ENCODE measurements at places on chromosomes 4 and X. TPM values are rescaled to one million over a fixed set of nuclear protein-coding genes. Genes with fewer than 3 reads are reported as not detected.

GRCh38 chrX:48883729-48884128 lies 13.8 kb downstream of the TIMM17B start:
- DNase-seq = no peak

DNA sequence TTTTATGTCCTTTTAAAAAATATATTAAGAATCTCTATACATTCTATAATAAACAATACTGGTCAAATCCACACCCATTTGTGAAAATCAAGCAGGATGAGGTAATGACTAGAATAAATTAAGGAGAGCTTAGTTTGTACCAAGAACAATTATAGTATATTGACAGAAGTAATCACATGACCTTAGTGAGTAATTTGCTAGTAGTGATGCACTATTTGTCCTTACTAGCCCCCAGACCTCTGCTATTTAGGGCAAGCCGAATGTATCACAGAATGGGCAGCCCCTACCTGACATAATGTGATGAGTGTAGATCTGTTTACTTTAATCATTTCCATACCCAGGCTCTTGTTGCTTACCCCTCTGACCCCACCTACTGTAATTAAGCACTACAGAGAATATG lies 15.8 kb downstream of the ATP1B4 start:
- no peak for DNase-seq

GRCh38 chr4:71239365-71239764 lies 99.5 kb upstream of the SLC4A4 start:
- DNase-seq = no peak

DNA sequence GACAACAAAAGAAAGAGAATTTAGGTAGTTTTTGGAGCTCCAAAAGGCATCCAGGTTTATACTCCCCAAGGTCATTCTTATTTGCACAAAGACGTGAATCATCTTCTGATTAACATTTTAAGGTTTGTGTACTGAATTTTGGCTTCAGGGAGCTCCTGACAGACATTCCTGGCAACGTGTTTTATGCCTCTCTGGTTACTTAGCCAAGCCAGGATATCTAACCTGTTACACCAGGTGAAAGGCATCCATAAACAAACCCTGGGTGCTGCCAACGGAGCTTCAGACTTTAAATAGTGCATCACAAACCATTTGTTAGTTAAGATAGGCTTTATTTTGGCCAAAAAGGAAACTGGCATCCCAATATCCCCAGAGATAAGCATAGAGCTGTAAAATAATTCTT lies 997.3 kb downstream of the ARAP2 start:
- DNase-seq = no peak

DNA sequence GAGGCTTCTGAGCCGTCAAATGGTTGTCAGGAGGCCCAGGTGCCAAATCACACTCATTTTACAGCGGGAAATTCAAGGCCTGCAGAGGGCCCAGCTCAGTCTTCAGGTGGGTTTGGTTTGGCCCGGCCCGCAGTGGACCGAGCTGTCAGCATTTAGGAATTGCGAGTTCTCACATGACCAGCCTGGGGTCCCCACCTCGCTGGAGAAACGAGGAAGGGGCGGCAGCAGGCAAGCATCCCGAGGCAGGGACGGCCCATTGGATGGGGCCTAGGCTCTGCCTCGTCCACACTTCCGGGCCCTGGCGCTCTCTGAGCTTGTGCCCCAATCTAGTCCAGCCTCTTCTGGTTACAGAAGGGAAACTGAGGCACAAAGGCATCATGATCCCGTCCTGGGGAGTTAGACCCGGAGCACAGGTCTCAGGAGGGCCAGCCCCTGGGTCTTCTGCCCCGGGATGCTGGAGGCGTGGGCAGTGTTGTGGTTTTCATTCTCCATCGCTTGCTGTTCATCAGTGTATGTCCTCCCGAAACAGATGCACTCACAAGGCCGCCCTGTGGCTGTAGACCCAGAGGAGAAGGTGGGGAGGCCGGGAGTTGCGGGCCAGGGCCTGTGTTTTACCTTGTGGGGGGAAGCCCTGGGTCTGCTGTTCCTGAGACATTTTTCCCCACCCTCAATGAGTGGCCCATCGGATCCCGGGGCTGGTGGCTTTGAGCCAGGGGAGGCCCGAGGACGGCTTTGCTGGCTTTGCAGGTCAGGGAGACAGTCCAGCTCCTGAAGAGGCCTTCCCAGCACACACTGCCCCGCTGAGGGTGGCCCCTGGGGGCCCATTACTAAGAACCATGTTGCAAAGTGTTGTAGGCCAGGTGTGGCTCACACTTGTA lies 8.9 kb downstream of the PSAPL1 start:
- DNase-seq = no peak

GRCh38 chr4:8015512-8015911 lies 75.9 kb upstream of the AFAP1 start:
- DNase-seq = no peak

- no peak for DNase-seq
Measured at GRCh38 chr4:24426557-24426956, 157.8 kb downstream of the DHX15 start.

- peak; percentile 84 for DNase-seq
Measured at GRCh38 chrX:56563231-56564161, at the start of gene UBQLN2. Gene UBQLN2, plus strand, starts transcription at chrX:56563627. Its CDS starts 247 bp downstream, at chrX:56563874.

- no peak for DNase-seq
Measured at GRCh38 chr4:158826882-158827281, 58.1 kb downstream of the FNIP2 start.

Gene IBSP
- not detected for total RNA-seq

GRCh38 chr4:151408630-151409469 lies at the start of gene FHIP1A:
Gene FHIP1A, plus strand, starts transcription at chr4:151409176. Its CDS starts 157,084 bp downstream, at chr4:151566260.
- DNase-seq = peak; percentile 91

DNA sequence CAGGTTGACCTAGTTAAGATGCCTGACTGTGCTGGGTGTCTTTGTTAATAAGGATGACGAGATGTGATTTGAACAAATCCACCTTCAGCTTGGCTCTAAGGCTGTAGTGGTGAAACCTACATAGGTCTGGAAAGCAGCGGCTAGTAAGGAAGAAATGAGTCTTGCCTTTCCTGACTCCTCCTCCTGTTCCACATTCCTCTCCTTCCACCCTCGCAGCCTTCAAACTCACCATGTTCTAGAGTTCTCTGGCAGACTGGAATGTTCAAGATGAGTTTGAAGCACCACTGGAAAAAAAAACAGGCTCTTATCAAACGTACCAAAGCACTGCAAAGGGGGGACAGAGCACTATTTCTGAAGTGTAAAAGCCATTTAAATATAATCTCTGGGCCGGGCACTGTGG lies 395.4 kb downstream of the BMPR1B start:
- no peak for DNase-seq

DNA sequence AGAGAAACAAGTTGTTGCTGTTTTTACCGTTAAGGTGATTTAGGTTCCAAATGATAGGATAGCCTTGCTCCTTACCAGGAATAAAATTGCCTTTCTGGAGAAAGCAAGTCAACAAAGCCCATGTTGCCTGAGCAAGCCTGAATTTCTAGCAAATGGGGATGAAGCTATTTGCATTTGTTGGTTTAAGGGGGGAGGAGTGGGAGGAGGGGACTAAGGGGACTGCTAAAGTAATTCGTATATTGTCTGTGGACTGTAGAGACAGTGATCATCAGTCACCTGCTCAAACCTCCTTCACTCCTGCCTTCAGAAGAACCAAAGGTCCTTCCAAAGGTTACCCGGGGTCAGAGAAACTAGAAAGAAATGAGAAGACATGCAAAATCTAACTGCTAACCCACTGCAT lies 65.8 kb downstream of the SCML2 start:
- no peak for DNase-seq

GRCh38 chrX:15816438-15816809 lies 26.1 kb downstream of the ZRSR2 start:
- no peak for DNase-seq

Gene MAGIX
- total RNA-seq = 3.1 TPM

Gene TCEANC
- total RNA-seq = 5.0 TPM

Gene ITGB1BP2
- total RNA-seq = 0.52 TPM

Gene NAP1L5
- 38.0 TPM for total RNA-seq

DNA sequence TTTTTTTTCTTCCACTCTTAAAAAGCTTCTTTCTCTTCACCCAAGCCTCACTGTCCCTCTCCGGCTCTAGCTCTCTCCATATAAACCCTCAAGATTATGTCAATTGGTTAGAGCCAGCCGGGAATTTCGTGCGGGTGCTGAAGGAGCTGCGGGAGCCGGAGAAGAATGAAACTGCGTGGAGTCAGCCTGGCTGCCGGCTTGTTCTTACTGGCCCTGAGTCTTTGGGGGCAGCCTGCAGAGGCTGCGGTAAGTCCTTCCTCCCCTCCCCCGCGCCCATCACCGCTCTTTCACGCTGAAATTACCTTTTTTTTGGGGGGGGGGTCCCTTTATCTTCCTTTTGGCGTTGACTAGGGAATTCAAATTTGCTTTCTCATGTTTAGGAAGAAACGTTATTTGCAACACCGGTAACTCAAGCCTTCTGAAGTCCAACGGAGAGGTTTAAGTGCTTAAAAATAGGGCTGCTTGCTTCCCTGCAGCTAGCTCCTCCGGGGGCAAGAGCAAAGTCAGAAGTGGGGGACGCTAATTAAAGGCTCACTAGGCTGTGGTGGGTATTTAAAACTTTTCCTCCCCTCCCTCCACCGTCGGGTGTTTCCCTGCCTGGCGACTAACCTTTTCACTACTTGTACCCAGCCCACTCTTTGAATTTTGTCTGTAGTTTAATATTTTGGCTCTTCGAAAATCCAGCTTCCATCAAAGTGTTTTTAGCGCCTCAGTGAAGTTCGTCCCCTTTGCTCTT lies 491 bp downstream of the COL4A5 start:
- peak; percentile 20 for DNase-seq

GRCh38 chr4:45063696-45064095 lies 337.3 kb upstream of the GNPDA2 start:
- no peak for DNase-seq

DNA sequence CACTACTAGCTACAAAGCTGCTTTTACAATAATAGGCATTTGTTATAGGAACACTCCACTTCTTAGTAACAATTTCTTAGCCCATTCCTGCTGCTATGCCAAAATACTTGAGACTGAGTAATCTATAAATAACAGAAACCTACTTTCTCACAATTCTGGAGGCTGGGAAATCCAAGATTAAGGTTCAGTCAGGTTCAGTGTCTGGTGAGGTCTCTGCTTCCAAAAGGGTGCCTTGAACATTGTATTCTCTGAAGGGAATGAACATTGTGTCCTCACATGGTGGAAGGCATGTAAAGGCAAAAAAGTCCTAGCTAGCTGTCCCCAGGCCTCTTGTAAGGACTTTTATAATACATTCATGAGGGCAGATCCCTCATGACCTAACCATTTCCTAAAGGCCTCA lies 7.0 kb downstream of the SLC9B1 start:
- DNase-seq = no peak

DNA sequence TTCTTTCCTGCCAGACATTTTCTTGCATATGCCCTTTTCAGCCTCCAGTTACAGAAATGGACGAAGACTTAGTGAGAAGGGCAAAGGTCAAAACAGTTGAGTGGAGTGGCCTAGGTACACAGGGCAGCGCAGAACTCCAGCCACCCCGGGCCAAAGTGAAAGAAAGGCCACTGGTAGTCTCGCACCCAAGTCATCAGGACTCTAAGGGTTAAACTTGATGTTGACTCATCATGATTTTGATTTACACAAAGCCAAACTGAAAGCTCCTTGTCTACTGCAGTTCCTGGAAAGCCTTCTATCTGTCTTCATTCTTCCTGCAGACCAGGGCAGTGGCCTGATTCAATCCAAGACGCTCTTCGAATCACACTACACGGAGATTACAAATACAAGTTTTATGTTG lies 2.6 kb upstream of the IL13RA1 start:
- no peak for DNase-seq

All from adrenal gland (tissue), 19 donors.